Fibroblast of upper back skin (primary cell): ENCODE measurements at places on chromosomes 12 and 14.

- DNase-seq, result no peak
Observed at GRCh38 chr12:50600364-50600763, 95.6 kb downstream of the DIP2B start.

DNA sequence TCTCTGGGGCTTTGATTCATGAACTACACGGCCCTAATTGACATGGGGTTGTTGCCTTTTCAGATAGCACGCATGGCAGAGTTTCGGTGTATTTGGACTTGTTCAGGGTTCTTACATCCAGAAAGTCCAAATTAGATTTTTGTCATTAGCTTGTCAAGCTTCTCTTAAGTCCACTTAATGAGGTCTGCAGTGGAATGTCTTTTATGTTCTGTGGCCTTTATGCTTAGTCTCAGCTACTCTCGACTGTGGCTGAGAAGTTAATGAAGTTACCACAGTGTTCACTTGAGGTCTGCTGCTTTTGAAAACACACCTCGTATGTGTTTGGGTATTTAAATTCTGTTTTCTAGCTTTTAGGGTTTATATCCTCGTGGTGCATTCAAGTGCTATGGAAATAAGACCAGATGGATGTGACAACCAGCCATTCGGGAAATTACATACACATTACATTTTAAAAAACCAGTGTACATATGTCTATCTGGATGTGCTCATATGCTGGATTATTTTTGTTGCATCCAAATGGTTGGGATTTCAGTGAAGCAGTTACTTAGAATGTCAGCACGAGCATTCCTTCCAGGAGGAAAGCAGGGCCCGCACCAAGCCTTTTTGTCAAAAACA is 80.2 kb downstream of the RMST start:
- DNase-seq, result no peak

DNA sequence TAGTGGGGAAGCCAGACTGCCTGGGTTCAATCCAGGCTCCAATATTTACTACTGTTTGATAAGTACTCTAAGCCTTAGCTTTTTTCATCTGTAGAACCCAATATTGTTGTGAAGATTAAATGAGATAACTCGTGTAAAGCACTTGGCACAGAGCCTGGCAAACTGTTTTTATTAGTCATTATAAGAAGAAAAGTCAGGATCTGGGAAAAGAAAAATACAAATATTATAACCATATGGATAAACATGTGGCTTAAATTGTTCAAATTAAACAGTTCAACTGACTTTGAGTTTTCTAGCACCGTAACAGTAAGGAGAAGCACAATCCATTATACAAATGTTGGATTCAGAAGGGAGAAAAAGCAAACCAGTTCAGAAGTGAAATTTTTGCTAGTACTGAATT is 22.0 kb upstream of the CDK17 start:
- DNase-seq, result peak; percentile 73

- no peak for DNase-seq
Observed at GRCh38 chr12:131851741-131852550, 23.8 kb downstream of the MMP17 start.

DNA sequence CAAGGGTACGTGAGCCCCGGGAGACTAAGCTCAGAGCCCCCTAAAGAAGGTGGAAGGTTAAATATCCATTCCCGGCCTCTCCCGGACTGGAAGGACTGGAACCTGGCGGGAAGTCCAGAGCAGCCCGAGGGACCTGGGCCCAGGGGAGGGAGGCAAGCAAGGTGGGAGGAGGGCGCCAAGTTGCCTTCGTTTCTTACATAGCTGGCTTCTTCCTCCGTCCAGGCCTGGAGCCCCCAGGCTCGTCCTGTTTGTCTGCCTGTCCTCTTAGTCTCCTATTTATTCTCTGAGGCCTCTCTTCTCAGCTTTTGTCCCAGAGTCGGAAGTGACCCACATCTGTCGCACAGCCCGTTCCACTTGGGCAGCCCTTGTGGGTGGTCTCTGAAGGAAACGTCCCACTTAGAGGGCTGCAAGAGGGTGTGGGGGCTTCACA is 745 bp downstream of the PCK2 start:
- no peak for DNase-seq
